ENCODE measurements at places on chromosomes 1 and 21.

GRCh38 chr1:19416921-19417470, 68.3 kb downstream of the CAPZB start:
- no peak for DNase-seq

GRCh38 chr1:61084491-61085031, 2.2 kb downstream of the NFIA start:
- no peak for DNase-seq

DNA sequence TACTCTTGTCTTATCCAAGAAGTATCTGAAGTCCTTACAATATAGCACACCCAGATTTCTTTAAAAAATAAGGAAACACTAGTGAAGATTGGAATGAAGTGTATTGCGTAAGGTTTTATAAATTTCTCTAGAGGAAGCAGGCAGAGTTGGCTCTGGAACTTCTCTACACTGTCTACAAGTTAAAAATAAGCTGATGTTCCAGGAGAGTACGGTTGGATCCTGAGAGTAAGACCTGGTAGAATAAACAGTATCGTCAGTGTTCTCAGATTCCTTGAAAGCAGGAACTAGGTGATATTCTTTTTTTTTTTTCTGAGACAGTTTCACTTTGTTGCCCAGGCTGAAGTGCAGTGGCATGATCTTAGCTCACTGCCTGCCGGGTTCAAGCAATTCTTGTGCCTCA, 107.9 kb downstream of the USP25 start:
- DNase-seq = no peak

DNA sequence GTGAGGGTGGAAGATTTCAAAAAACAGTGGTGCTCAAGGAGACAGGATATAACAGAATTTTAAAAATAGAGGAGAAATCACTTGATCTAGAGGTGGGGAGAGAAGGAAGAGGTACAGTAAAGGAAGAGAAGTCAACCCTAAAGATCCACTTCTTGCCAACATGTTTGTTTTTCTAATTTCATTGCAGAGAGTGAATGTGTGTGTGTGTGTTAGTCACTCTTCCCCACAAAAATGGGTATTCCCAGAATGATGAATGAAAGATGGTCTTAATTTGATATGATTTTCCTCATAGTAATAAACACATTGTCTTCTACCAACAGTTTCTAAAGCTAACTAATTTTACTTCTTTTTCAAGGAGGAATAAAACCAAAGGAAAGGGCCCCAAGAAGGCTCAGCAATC, 74.2 kb upstream of the NGF start:
- DNase-seq = no peak

DNA sequence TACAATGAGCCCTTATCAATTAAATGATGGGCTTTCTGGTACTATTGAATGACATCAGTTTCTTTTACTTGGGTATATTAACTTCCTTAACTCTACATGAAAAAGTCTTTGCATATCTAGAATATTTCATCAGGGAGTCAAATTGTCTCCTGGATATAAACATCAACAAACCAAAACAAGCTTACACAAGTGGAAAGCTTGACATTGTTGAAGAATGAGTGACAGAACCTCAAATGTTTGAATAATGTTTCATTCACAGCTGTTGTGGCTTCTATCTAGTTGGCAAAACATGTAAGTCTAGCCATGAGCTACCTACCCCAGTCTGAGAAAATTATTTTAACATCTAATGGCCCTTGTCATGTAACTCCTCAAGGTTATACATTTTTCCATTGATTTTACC, 604.8 kb upstream of the ADAMTS5 start:
- no peak for DNase-seq

- DNase-seq = no peak
Measured at GRCh38 chr21:43588957-43589356, 70.3 kb downstream of the HSF2BP start.

DNA sequence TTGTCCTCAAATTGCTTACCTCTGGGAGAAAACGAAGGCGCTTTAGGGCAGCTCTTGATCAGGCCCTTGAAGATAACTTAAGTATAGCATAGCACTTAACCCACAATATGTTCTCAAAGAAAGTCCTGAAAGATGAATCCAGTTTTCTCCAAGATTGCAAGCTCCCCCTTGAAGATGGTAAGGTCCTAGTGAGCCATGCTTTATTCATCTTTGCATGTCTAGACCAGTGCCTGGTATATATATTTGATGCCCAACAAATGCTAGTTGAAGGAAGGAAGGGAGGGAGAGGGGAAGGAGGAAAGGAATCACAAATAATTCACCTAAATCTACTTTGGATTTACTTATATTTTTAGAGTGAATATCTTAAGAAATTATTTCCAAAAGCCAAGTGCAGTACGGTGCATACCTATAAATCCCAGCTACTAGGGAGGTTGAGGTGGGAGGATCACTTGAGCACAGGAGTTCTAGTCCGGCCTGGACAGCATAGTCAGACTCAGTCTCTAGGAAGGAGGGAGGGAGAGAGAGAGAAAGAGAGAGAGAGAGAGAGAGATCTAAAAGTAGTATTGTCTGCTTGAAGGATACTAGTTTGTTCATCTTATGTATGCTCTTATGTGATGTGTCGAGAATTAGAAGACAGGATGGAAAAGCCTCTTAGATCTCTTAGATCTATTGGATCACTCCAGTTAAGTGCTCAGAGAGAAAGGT, 25.0 kb downstream of the PBX1 start:
- DNase-seq = no peak

DNA sequence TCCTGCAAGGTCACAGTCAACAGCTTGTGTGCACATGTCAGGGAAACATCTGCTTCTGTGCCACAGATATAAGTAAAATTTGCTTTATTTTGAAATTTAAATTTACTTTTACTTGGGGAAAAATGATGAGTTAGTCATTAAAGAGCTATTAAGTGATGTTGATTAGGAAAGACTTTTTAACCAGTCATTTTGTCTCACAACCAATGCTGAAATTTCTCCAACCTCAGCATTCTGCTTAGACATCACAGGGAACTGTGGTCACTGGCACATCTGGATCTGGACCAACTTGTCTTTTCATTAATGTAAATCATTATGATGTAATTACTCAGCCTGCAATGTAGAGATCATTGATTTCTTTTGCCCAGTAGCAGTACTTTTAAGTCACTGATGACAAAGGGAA, 301.0 kb downstream of the TTLL7 start:
- no peak for DNase-seq

GRCh38 chr1:5898266-5898665, 94.0 kb downstream of the NPHP4 start:
- DNase-seq = no peak

GRCh38 chr1:10556430-10557005, 81.8 kb downstream of the PEX14 start:
- DNase-seq = no peak

- DNase-seq = no peak
Measured at GRCh38 chr1:179083533-179083932, 1.7 kb downstream of the TOR3A start.

- no peak for DNase-seq
Measured at GRCh38 chr1:165899461-165899941, 72.1 kb downstream of the UCK2 start.

GRCh38 chr1:117112047-117112717, 9.4 kb downstream of the TRIM45 start:
- DNase-seq = no peak

- DNase-seq = peak; percentile 21
Measured at GRCh38 chr1:151988405-151988923, 5.2 kb downstream of the S100A10 start.

GRCh38 chr1:153549741-153550397, 811 bp upstream of the S100A3 start:
- no peak for DNase-seq

Data from eye (tissue), 1 donor.